ENCODE measurements at places on chromosomes 7 and 10.

- DNase-seq: no peak
Measured at GRCh38 chr10:20257422-20257821, 441.2 kb downstream of the PLXDC2 start.

DNA sequence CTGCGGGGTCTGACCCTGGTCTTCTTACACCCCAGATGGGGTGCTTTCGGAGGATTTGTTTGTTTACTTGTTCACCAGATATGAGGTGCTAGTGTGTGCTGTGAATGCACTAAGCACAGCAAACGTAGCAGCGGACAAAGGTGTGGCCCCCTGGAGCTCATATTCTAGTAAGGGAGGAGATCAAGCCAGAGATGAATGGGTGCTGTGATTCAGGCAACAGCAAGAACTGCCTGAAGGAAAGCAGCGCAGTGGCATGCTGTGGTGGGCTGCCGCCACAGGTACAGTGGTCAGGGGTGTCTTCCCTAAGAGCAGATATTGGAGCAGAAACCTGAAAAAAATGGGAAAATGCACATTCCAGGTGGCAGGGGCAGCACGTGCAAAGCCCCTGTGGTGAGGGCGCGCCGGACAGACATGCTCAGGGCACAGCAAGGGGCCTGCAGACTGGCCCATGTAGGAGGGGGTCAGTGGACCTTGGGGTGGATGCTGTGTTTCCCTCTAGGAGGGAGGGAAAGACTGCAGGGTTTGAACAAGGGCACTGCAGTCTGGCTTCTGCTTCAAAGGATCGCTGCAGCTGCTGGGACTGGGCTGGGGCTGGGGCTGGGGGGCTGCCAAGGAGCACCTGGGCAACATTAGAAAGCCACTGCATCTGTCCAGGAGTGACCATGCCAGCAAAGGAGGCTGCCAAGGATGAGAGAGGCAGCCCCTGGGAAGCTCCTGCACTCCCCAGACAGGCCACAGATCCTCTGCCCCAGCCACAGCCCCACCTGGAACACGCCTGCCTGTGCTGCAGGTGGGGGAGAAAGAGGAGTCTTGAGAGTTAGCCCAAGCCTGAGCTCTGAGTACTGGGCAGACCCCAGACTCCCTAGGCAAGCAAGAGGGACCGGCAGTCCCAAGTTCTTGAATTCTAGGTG is 927 bp upstream of the DEPP1 start:
- no peak for DNase-seq

- no peak for DNase-seq
Measured at GRCh38 chr10:128036011-128036615, 90.1 kb downstream of the MKI67 start.

DNA sequence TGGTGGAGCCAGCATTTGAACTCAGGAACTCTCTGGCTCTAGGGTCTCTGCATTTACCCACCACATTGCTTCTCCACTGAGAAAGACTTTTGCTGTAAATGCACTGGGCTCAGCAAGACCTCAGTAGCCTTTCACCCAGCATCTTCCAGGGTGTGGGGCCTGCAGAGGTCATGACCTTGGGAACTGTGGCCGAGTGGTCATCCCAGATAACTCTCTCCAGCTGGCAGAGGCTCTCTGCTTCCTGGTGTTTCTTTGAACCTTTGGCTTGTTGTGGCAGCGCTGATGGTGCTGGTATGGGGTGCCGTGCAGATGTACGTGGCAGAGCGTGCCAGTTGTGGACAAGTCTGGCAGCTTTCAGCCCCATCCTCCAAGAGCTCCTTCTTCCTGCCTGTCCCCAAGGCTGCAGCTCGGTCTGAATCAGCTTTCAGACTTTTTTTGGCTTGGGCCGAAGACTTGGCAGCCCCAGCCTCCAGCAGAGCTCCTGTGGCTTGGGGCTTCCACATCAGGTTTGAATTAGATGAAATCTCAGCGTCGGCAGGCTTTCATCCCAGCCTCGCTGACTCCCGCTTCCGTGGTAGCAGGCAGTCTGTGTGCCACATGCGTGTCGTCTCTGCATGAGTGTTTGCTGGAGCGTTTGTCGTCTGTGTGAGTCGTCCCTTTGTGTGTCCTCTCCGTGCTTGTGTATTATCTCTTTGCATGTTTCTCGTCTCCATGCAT is 21.5 kb downstream of the ADAMTS14 start:
- no peak for DNase-seq

DNA sequence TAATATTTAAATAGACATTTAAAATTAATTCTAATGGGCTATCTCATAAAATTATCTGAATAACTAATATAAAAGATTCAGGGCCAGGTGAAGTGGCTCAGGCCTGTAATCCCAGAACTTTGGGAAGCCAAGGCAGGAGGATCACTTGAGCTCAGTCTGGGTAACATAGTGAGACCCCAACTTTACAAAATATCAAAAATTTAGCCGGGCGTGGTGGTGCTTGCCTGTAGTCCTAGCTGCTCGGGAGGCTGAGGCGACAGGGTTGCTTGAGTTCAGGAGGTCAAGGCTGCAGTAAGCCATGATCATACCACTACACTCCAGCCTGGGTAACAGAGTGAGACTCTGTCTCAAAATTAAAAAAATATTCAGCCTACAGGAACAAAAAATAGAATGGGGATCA is 12.5 kb downstream of the NOBOX start:
- DNase-seq: no peak

All from NCI-H1436 treated with DMSO at 0.1 percent for 48 hours (cell line).